ENCODE measurements at places on chromosomes 16 and 17.

DNA sequence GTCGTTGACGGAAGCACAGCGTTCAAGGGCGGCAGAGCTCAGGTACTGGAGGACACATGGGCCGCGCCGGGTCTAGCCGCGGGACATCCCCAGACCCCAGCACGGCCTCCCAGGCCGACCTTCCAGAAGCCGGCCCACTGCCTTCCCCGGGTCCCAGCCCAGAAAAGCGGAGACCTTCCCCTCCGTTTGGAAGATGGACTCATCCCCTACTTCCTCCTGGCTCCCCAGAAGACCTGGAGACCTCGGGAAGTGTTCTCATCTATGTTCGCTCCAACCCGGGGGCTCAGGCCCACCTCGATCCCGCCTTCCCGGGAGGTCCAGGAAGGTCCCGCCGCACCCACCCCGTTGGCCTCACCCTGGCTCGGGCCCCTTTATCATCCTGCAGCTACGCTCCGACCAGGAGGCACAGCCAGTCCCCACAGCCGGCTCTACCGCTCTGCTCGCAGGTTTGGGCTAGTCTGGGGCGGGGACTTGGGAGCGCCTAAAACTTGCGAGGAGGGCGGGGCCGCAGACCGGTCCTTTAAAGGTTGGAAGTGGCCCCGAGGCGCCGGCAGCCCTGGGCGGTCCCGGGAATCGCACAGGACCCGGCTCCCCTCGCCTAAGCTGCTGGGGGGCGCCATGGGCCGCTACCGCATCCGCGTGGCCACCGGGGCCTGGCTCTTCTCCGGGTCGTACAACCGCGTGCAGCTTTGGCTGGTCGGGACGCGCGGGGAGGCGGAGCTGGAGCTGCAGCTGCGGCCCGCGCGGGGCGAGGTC is at the start of gene ALOX12:
TSS of gene ALOX12 (plus strand) at position 550 of the 756 bp plus-strand sequence. CDS start at position 619, 69 bp downstream.
- DNase-seq, result no peak
- peaks cover 14% of the 10 kb centered on the region for H3K4me1 ChIP-seq
- no peaks in the 10 kb centered on the region for H3K27me3 ChIP-seq
- no peak within 1 kb of the TSS for H3K27ac ChIP-seq
- peak within 1 kb of the TSS; percentile 33 for H3K4me3 ChIP-seq
- peaks cover 1% of the 10 kb centered on the region for H3K36me3 ChIP-seq

DNA sequence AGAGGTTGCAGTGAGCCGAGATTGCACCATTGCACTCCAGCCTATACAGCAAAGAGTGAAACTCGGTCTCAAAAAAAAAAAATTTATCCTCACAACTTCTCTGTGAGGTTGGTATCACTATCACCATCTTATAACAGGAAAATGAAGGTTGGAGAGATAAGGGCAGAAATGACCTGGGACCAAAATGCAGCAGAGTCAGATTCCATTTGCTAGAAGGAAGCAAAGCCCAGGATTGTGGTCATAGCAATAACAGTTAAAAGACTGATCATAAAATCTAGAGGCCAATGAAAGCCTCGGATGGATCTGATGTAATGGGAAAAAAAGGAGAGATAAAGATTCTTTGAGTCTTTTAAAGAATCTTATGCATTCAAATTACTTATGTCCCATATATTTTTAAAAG is 69.6 kb upstream of the TEKT1 start:
- no peak for DNase-seq
- no peaks in the 10 kb centered on the region for H3K4me1 ChIP-seq
- H3K27ac ChIP-seq, result no peak overlapping the region
- no peaks in the 10 kb centered on the region for H3K36me3 ChIP-seq
- no peak overlapping the region for H3K4me3 ChIP-seq

DNA sequence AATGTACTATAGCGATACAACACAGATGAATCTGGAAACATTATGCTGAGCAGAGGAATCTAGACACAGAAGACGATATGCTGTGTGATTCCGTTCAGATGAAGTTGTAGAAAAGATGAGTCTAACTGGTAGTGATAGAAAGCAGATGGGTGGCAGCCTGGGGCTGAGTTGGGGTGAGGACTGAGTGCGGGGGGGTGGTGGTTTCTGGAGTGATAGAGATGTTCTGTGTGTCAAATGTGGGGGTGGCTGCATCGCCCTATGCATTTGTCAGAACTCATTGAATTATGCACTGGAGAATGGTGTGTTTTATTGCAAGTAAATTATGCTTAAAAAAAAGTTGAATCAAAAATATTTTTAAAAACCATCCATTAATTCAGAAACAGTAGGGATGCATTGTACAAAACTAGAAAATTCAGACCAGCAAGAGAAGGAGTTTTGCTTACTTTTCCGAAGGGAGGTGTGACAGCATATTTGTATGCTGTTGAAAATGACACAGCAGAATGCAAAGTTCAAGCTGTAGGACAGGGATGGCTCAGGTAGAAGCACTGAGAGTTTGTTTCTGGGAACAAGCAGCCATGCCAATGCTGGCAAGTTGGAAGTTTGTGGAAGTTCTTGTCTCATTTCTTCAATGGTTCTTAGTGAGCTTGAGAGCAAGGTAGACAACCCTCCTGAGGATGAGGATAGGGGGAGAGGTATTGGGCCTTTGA is 13.0 kb upstream of the DRG2 start:
- no peak overlapping the region for H3K4me3 ChIP-seq
- no peaks in the 10 kb centered on the region for H3K36me3 ChIP-seq
- H3K27me3 ChIP-seq, result no peaks in the 10 kb centered on the region
- no peaks in the 10 kb centered on the region for H3K4me1 ChIP-seq
- DNase-seq, result no peak

GRCh38 chr17:19397556-19398041 is 10.6 kb upstream of the MFAP4 start:
- DNase-seq, result no peak
- peaks cover 31% of the 10 kb centered on the region for H3K4me1 ChIP-seq
- H3K27ac ChIP-seq, result peak overlapping the region; percentile 53
- H3K4me3 ChIP-seq, result no peak overlapping the region
- H3K27me3 ChIP-seq, result no peaks in the 10 kb centered on the region

DNA sequence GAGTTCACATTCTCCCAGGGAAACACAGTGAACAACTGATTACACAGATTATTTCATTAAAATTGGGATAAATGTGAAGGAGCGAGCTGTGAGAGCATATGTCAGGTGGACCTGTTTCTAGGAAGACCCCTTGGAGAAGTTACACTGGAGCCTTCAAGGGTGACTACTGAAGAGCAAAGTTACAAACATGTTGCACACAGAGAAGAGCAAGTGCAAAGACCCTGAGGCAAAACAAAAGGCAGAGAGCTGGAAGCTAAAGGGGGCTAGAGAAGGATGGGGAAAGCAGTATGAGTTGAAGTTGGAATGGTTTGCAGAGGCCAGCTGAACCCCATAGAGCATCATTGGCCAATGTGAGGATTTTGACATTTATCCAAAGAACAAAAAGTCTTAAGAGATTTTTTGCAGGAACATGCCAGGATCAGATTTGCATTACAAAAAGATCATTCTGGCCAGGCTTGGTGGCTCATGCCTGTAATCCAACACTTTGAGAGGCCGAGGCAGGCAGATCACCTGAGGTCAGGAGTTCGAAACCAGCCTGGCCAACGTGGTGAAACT is 14.1 kb downstream of the PDZD9 start:
- peaks cover 22% of the 10 kb centered on the region for H3K36me3 ChIP-seq
- DNase-seq, result no peak
- no peaks in the 10 kb centered on the region for H3K4me1 ChIP-seq
- peak overlapping the region; percentile 2 for H3K27ac ChIP-seq
- H3K27me3 ChIP-seq, result no peaks in the 10 kb centered on the region

DNA sequence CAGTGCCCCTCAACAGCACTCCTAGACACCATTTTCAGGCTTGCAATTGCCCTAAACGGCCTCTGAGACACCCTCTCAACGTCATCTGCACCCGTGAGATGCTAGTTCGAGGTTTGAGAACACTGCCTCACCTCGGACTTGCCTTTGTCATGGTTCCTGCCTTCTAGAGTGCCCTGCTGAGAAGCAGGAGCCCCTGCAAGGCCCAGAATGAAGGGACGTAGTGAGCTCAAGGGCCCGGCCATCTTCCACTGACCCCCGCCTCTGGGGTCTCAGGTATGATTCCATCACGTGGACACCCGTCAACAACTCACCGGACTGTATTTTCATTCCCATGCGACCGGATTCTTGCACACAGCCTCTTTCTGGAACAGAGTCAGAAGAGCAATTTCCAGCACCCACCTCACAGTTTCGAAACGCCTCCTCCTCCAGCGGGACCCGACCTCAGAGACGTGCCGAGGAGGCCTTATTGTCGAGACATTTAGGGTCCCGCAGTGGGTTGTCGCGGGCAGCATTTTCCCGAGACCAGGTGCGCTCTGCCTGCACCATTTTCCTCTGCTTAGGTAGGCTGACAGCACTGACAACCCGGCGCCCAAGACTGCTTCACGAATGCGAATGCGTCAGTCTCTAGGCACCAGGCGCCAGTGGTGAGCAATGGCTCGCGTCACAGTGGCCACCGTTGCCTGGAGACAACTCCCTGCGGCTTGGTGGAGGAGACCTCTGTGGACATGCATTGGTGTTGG is 999.9 kb downstream of the KCNJ18 start:
- H3K4me1 ChIP-seq, result no peaks in the 10 kb centered on the region
- peak; percentile 55 for DNase-seq
- no peaks in the 10 kb centered on the region for H3K36me3 ChIP-seq
- H3K27me3 ChIP-seq, result no peaks in the 10 kb centered on the region
- H3K4me3 ChIP-seq, result no peak overlapping the region

- no peak for DNase-seq
- H3K27me3 ChIP-seq, result no peaks in the 10 kb centered on the region
- H3K4me3 ChIP-seq, result no peak overlapping the region
- no peak overlapping the region for H3K27ac ChIP-seq
Observed at GRCh38 chr16:65153365-65154105, 31.7 kb upstream of the CDH11 start.
